ENCODE measurements at places on chromosomes 16 and 17.

- DNase-seq: no peak
These were observed 10.6 kb upstream of the MFAP4 start for GRCh38 chr17:19397556-19398041.

GRCh38 chr16:22418826-22419225 lies 44.4 kb upstream of the CDR2 start:
- DNase-seq: no peak

DNA sequence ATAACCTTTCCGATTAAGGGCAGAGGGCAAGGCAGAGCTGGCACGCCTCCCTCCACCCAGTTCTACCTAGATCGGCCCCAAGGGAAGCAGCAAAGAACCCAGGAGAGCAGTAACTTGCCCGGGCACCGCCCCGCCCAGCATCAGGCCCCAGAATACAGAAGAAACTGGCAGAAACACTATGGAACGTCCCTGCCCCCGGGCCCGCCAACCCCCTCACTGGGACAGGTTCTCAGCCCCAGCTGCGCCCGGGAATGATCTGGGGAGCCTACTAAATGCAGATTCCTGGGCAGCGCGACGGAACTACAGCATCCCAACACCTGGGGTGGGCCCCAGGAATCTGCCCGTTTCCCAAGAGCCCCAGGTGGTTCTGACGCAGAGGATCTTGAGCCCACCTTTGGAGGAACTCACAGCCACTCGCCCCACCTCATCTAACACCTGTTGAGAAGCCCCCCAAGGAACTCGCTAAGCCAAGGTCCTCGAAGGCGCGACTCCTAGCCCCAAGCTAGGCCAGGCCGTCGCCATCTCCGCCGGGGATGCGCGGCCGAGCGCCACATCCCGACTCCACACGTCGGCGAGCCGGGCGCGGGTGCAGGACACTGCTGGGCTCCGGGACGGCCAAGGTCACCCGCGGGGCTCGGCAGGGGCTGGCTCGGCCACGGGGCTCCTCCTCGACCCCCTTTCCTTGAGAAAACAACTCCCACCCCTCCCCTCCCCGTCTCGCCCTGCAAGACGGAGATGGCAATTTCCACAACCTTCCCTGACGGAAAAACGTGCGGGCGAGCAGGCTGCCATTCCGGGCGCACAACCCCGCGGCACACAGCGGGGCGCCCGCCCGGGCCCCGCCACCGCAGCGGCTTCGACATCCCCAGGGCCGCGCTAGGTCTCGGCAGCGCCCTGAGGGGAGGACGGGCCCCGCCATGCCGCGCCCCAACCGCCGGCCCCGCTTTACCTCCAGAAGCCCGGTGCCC lies 913 bp downstream of the CDIP1 start:
- DNase-seq: no peak

DNA sequence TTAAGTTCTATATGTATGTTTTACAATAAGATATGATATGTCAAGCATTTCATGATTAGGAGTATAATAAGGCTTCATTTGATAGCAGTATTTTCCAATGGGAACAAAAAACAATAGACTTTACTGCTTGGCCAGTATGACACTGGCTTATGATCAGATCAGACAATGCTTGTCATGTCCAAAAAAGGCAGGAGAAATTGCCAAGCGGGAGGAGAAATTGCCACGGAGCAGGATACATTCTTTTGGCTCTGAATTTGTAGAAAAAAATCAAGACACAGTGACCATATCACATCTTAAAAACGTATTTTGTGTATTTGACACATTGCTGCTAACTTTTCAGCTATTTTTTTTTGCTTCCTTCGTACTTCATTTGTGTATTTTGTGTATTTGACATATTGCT lies 404.1 kb downstream of the CNTNAP4 start:
- DNase-seq: no peak

DNA sequence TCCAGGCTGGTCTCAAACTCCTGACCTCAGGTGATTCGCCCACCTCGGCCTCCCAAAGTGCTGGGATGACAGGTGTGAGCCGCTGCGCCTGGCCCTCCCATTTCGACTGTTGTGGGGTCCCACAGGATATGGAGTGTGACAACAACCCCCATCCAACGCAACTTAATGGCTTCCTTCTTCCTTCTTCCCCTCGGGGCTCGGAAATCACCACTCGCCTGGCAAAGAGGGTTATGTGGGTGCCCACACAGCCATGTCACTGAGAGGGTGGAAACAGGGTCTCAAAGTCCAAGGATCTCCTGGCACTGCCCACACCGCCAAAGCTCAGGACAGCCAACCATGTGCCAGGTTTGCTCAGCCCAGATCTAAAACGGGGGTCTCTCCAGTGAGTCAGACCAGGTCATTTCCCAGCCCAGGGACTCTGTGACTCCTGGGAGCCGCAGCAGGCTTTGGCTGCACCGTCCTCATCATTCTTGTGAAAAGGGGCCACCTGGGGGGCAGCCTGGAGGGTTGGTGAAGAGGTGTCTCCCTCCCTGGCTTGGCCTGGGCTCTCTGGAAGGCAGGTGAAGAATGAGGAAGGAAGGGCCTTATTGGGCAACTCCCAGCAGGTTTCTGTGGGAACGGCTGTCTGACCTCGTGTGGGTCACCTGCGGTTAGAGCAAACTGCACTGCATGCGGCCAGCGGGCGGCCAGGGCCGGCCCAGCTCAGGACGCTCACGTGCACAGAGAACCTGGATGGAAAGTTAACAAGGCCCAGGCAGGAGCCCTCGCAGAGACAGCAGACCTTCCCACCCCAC lies 25.3 kb upstream of the LITAF start:
- no peak for DNase-seq

- no peak for DNase-seq
These were observed 514 bp downstream of the THRA start for GRCh38 chr17:40063187-40063771.

DNA sequence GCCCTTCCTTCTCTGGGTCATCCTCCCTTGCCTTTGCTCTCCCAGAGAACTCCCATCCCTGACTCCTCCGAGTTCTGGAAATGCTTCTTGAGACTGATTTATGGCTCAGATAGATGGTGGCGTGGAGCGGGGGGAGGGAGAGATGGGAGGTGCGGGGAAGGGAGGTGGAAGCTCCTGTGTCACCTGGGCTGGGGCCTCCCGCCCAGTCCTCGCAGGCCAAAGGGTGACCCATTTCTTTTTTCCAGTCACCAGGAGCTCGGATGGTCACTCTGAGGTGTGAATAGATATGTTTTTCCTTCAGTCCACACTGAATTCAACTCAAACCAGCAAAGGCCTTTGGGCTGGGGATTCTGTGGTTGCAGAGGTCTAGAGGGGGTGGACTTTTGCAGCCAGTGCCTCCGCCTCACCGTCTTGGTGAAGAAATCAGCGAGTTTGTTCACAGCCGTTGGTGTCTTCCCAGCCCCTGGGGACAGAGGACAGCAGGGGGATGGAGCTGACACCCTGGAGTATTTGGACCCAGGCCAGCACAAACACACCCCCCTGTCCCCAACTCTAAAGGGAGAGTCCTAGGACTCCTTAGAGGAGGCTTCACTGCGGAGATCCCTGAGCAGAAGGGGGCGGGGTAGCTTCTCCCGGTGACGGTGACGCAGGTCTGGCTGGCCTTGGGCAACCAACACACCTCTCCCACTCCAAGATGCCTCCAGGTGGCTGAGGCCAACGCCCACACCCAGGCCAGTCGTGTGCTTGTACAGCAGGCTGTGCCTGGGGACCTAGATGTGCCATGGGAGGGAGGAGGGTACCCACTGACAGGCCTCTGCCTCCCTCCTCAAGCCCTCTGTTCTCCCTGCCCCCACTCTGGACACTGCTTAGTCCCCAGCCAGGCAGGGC lies 80.6 kb downstream of the AMFR start:
- DNase-seq: no peak
